ENCODE measurements at places on chromosomes 5 and 9.

GRCh38 chr9:6080154-6080716 lies 64.8 kb upstream of the RANBP6 start:
- DNase-seq: peak; percentile 40

GRCh38 chr9:108845947-108846346 lies 9.8 kb downstream of the ACTL7B start:
- DNase-seq: no peak

DNA sequence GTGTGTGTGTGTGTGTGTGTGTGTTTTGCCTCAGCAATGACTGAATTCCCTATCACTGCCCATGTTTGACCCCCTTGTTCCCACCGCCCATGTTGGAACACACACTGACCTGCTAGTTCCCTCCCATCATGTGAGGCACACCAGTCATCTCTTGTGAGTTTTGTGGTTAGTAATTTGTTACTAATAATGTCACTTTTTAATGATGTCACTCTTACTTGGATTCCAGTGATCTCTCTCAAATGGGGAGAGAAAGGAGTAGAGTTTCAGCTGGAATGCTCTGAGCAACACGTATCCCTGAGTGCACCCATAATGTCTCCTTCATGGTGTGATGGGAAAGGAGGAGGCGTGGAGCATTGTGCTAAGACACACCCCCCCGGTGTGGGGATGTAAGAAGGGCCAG lies 172.6 kb downstream of the SH3GL2 start:
- DNase-seq: no peak

- no peak for DNase-seq
Observed at GRCh38 chr5:158832731-158833130, 267.0 kb downstream of the EBF1 start.

DNA sequence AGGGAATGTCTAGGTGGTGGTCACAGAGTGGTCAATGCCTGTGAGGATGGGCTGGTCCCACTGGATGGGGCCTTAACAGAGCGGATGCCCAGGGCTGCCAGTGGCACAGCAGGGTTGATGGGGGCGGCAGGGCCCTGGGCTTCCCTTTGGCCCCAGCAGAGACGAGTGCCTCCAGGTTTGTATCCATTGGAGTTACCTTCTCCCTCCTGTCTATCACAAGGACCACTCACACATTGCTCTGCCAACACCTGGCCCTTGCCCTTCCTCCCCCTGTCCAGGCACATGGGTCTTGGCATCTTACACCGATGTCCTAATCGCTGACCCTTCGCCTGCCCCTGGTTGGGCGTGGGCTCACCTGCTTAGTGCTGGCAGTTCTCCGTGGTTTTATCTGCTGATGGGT lies 26.2 kb upstream of the IRX4 start:
- DNase-seq: no peak

DNA sequence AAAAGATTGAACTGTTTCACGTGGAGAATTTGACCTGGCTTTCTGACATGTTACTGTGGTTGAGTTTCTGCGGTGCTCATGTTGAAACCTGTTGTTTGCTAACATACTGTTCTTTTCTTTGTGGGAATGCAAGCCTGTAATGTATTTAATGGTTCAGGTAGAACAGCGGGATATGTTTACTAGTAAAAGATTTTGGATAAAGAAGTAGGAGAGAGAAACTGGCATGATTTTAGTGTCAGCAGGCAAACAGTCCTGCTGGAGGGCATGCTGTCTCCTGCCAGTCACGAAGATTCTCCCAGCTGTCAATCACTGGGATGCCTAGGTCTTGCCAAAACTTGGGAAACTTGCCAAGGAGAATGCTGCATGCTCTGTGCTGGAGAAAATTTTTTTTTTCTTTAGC lies 263.5 kb downstream of the TAF11L14 start:
- no peak for DNase-seq
